GM12865 (cell line): ENCODE measurements at places on chromosomes 13 and 19.

- no peak for DNase-seq
Measured at GRCh38 chr13:20882206-20882605, 20.3 kb downstream of the XPO4 start.

- no peak for DNase-seq
Measured at GRCh38 chr19:6465006-6465405, 935 bp downstream of the CRB3 start.

- peak; percentile 39 for DNase-seq
Measured at GRCh38 chr19:47157431-47158321, 27.0 kb downstream of the SAE1 start.

DNA sequence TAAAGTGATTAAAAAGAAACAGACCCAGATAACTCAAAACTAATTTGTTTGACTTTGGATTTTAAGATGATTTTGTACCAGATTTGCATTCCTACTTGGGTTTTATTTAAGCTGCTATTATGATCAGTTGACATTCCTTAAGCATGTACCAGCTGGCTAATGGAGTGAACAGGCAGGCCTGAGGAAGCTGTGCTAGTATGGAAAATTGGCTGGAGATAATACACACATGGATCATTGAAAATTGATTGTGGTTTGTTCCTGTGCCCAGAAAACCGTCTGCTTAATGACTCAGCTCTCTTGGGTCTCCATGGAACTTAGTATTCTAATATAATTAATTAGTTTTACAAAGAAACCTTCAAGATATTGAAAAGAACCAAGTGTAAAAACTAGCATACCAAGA lies 22.6 kb downstream of the POLR1D start:
- no peak for DNase-seq

- DNase-seq, result no peak
Measured at GRCh38 chr19:30061223-30062064, 119.4 kb downstream of the URI1 start.

GRCh38 chr13:52811841-52812240 lies 36.6 kb downstream of the PCDH8 start:
- no peak for DNase-seq

- DNase-seq, result no peak
Measured at GRCh38 chr19:29952646-29953045, 10.6 kb downstream of the URI1 start.

DNA sequence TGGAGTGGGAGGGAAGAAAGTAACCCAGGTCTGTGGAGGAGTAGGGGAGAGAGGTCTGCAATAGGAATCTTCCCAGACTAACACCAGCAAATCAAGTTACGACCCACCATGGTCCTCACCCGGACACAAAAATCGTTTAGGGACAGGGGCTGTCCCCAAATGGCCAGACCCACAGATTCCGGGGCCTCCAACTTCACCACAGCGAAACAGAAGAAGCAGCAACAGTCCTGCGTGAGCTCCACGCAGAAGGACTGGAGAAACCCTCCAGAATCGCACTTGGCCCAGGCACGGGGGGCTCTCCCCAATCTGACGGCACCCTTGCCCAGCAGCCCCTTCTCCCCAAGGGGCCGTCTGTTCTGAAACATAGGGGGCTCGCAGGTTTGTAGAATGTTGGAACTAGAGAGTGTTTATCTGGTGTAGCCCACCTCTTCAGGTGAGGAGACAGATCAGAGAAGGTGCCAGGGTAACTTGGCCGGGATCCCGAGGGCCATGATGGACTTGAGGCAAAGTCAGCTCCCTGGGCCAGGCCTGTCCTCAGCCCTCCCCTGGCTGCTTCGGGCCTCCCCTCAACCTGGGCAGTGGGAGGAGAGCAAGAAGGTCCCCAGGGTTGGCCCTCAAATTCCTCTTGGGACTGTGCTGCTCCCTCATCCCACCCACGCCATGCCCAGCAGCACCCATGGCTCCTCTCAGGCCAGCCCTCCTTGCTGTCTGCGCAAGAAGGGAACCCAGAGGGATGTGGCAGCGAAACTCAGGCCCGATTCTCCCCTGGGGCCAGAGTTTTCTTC lies 82.5 kb upstream of the GPR183 start:
- no peak for DNase-seq

- DNase-seq, result no peak
Measured at GRCh38 chr19:34508540-34508939, 27.0 kb downstream of the WTIP start.

DNA sequence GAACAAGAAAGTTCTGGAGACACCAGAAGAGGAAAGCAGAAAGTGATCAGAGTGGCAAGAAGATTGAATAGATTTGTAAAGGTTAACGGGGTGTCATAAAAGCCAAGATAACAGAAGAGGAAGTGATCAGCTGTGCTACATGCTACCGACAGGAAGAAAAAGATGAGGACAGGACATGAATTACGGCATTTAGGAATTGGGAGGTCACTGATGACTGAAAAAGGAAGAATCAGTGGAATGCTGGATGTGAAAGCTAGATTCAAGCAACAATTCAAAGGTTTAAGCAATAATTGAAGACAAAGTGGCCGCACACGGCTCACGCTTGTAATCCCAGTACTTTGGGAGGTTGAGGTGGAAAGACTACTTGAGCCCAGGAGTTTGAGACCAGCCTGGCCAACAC lies 15.1 kb downstream of the ZNF160 start:
- DNase-seq, result no peak

DNA sequence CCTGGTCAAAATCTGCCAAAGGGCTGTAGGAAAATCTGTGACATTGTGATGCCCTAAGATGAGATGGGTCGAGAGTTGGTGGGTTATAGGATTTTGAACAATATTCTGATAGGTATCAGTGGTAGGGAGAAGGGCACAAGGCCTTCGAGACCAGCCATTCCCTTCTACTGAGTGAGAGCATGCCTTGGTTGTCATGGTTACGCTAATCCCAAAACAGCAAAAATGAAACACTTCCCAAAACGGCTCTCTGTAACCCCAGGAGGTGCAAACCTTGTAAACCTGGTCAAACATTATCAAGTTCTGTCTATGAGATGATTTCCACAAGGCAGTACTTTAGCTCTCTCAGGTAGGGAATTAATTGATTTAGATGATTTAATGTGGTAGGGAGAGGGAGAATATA lies 158.7 kb upstream of the RNF113B start:
- no peak for DNase-seq

GRCh38 chr13:97975848-97976609 lies 22.6 kb downstream of the IPO5 start:
- DNase-seq, result peak; percentile 93

GRCh38 chr19:664913-665443 lies 2.0 kb upstream of the RNF126 start:
- DNase-seq, result peak; percentile 87

DNA sequence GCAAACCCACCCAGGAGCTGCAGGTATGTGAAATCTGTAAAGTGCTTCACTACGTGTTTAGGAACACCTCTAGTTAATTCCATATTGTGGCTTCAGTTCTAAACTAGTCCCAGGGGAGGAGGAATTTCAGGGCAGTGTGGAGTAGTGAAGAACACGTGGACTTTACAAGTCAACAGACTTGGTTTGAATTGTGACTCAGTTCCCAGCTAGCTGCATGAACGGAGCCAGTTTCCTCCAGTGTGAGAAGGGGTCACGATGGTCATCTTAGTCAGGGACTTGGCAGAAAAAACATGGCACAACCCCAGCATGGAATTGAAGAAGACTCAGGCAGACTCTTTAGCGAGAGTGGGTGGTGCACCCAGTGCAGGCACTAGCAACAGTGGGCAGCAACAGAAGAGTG lies 175.7 kb upstream of the UBL3 start:
- DNase-seq, result no peak

GRCh38 chr19:1730157-1730556 lies 23.1 kb upstream of the ONECUT3 start:
- DNase-seq, result no peak

GRCh38 chr13:98216135-98216565 lies 39.1 kb upstream of the RNF113B start:
- peak; percentile 23 for DNase-seq

DNA sequence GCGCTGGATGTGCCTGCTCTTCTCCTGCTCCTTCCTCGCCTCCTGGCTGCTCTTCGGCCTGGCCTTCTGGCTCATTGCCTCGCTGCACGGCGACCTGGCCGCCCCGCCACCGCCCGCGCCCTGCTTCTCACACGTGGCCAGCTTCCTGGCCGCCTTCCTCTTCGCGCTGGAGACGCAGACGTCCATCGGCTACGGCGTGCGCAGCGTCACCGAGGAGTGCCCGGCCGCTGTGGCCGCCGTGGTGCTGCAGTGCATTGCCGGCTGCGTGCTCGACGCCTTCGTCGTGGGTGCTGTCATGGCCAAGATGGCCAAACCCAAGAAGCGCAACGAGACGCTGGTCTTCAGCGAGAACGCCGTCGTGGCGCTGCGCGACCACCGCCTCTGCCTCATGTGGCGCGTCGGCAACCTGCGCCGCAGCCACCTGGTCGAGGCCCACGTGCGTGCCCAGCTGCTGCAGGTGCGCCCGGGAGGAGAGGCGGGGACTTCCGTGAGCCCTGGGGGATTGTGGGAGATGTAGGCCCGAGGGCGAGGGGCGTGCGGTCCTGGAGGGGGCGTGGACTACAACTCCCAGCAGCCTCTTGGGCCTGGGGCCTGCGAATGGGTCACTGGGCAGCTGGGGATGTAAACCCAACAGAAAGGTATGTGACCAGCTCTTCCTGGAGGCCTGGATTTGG lies 6.7 kb downstream of the KCNJ14 start:
- DNase-seq, result no peak

GRCh38 chr19:10828981-10829821 lies 6.8 kb downstream of the TMED1 start:
- no peak for DNase-seq

DNA sequence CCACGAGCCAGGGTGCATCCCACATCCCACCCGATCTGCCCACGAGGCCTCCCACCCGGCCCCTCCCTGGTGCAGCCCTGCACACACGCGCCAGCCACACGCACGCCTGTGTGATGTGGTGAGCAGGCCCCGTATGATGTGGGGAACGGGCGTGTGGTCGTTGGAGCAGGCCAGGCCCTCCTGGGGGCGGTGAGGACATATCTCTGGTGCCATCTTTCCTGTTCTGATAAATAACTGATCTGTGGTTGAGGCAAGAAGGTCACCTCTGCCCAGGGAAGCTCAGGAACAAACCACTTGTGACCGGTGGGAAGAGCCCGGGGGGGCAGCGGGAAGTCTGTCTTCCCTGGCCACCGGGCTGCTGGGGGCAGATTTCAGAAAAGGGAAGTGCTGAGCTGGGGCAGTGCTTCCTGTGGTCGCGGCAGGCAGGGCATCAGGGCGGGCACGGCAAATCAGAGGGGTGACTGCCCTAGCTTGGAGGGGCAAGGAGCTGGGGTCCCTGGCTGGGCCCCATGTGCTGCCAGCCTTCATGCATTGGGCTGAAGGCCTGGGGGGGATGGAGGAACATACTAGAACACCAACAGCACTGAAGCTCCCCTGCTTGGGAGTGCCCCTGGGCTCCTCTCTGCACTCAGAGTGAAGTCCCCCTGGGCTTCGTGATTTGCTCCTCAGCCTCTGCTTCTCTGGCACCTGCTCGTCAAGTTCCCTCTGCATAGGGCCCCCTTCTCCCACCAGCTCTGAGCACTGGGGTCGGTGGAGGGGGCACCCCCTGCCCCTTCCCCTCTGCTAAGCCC lies 35.2 kb upstream of the SLC7A10 start:
- no peak for DNase-seq

GRCh38 chr13:105960326-105960725 lies 575.1 kb downstream of the EFNB2 start:
- DNase-seq, result no peak

- DNase-seq, result no peak
Measured at GRCh38 chr19:19550485-19550929, 12.4 kb downstream of the CILP2 start.

- DNase-seq, result no peak
Measured at GRCh38 chr13:92463134-92463533, 763.5 kb upstream of the GPC6 start.

DNA sequence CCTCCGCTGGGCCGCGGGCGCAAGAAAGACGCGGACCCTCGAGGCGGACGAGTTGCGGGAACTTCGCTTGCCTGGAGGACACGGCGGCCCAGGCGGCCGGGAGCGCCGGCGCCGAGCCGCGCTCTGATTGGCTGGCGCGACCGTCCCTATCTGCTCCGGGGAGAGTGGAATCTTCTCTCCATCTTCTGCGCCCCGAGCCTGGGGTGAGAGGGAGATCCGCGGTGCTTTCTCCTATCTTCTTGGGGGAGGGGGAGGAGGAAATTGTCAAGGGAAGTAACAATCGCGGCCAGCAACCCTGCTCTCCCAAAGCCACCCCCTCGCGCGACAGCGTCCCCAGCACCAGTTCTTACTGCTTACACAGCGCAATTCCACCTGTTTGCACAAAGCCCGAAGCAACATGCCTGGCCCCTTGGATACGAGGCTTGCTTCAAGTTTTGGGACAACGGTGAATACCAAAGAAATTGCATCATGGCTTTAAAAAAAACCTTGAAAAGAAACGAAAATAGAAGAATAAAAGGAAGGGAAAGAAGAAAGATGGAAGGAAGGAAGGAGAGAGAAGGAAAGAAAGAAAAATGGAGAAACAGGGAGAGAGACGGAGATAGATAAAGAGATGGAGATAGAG lies 4.8 kb downstream of the SOX21 start:
- DNase-seq, result no peak

GRCh38 chr19:46404753-46405468 lies 8.5 kb downstream of the CCDC8 start:
- no peak for DNase-seq

DNA sequence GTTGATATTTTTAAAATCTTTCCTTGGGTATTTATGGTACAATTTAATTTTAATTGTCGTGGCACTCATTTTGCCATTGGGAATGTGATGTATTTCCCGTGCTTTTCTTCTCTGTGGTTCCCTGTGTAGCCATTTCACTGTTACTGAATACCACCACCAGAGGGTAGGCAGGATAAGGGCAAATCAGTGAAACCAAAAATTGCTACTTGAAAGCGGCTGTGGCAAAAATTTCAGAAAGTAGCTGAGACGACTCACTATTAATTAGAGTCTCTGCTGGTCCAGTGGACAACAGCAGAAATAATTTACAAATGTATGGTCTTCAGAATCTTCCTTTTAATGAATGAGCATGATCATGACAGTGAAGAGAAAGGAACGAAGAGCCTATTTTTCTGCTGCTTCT lies 34.4 kb upstream of the MIR17HG start:
- DNase-seq, result peak; percentile 69

- no peak for DNase-seq
Measured at GRCh38 chr19:17841371-17841809, 6.4 kb downstream of the JAK3 start.

- peak; percentile 90 for DNase-seq
Measured at GRCh38 chr19:5138606-5139582, 170.0 kb downstream of the KDM4B start.
